DND-41 (cell line): ENCODE measurements at places on chromosomes 16 and 17.

- DNase-seq, result no peak
These were observed 102.9 kb downstream of the HIC1 start for GRCh38 chr17:2157675-2158395.

GRCh38 chr16:84694980-84695379 lies 4.8 kb upstream of the USP10 start:
- no peak for DNase-seq

- DNase-seq, result no peak
These were observed 20.5 kb upstream of the CACNA1H start for GRCh38 chr16:1132431-1132830.

DNA sequence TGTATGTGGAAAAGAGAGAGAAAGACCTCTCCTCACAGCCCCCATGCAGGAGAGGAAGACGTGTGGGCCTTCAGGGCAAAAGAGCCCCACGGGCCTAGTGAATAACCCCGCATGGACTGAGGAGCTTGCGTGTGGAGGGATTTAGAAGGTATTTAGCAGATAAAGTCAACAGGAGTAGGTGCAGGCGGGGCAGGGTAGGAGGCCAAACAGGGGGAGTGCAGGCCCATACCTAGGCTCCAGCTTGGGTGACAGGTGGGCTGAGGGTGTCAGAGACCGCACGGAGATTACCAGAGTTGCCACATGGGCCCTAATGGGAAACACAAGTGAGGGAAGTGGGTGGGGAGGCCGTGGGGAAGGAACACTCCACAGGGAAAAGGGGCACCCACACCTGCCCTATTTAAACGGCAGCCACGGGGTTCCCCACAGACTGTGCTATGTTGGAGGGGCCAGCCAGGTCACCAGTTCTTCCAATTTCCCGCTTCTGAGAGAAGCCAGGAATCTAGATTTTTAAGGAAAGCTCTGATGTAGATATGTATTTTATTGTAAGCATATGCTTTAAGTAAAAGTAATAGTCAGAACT lies 8.2 kb upstream of the CNGB1 start:
- no peak for DNase-seq

- no peak for DNase-seq
These were observed 37.0 kb downstream of the MARF1 start for GRCh38 chr16:15605839-15606517.

DNA sequence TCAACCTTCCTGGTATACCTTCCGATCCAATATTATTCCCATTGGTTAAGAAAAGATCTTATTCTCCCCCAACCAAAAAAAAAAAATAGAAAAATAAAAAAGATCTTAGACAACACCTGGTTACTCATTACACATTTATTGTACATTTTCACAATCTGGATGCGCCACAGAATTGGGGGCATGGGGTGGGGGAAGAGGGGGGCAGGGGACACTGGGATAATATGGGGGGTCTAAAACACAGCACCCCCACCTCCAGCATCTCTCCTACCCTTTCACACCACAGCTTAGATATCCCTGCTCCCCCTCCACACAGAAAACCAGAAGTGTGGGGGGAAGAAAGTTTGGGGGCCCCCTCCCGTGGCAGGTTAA lies 3.7 kb downstream of the VAMP2 start:
- no peak for DNase-seq

DNA sequence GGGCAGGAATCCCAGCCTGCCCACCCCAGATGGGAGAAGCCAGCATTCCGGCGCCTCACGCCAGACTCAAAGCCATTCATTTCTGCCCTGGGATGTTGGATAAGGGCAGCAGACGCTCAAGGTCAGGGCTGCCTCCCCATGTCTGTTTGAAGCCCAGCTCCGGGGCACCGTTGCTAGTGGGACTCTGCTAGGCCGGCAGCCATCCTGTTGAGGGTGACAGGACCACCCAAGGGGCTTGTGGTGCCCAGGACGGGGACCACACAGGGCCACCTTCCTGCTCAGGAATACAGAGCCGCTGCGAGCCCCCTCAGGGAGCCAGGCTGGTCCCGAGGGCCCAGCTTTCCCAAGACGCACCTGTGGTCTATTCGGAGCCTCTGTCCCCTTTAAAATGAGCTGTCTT lies 101.7 kb upstream of the CREBBP start:
- DNase-seq, result no peak

DNA sequence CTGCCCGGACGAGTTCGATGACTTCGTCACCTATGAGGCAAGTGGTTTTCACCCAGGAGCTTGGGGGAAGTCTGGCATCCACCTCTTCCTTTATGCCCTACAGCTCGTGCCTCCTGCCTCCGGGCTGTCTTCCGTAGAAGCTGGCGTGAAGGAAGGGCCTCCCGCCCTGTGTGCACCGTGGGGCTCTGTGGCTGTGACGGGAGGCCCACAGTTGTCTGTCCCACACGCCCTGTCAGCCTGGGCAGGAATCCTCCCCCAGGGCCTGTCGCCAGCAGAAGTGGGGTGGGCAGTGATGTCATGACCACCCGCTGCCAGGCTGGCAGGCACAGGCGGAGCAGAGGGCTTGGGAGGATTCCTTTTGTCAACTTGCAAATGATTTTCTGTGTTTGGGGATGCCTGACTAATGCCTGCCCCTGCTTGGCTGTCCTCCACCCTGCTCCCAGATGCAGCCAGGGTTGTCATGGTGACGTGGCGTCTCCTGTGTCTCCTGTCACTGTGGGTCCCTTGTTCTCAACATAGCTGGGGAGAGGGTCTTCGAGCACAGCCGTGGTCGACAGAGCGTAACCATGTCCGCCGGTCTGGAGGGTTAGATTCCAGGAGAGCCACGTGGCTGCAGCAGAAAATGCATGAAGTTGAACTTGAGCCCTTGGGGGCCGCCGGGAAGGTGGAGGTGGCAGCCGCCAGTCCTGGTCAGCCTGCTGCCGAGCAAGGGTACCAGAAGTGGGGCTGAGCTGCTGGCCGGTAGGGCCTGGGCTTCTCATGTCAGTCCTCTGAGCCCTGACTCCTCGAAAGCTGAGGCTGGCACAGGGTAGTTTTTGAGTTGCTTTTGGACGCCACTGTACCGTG lies 46.1 kb downstream of the RAB11FIP3 start:
- DNase-seq, result no peak

DNA sequence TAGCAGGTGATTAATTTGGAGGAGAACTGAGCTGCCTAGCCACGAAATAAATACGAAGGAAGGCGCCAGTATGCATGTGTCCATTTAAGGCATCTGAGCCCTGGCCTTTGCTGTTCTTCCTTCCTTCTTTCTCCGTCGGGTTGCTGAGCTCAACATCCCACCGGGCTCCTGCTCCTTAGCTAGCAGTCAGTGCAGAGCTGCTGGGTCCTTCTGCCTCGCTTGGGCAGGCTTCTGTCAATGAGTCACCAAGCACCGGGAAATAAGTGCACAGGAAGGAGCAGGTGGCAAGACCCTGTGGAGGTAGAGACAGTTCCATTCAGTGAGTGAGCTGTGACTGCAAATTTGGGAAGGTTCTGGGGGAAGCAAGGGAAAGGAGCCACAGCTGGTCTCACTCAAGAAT lies 120.7 kb downstream of the CCDC182 start:
- DNase-seq, result no peak

GRCh38 chr17:81456798-81457197 lies 55.8 kb downstream of the ACTG1 start:
- DNase-seq, result no peak

DNA sequence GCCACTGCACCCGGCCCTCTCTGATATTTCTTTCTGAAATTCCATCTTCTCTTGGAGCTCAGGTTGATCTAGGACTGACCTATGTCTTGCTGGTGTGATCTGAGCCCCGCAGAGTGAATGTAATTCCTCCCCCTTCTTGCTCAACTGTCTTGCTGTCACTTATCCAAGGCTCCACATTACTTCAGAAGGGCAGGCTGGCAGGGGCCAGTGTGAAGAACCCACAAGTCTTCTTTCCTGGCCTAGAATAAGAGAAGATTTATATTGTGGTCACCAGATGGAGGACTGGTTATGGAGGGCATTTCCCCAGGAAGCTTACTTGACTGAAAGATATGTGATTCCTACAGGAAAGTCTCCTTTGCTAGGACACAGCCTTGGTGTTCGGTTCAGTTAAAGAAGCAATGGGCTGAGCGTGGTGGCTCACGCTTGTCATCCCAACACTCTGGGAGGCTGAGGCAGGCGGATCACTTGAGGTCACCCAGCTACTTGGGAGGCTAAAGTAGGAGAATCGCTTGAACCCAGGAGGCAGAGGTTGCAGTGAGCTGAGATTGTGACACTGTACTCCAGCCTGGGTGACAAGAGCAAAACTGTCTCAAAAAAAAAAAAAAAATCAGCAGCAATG lies 13.4 kb downstream of the ITGAL start:
- no peak for DNase-seq

GRCh38 chr16:56357765-56358322 lies 67.5 kb downstream of the AMFR start:
- no peak for DNase-seq

DNA sequence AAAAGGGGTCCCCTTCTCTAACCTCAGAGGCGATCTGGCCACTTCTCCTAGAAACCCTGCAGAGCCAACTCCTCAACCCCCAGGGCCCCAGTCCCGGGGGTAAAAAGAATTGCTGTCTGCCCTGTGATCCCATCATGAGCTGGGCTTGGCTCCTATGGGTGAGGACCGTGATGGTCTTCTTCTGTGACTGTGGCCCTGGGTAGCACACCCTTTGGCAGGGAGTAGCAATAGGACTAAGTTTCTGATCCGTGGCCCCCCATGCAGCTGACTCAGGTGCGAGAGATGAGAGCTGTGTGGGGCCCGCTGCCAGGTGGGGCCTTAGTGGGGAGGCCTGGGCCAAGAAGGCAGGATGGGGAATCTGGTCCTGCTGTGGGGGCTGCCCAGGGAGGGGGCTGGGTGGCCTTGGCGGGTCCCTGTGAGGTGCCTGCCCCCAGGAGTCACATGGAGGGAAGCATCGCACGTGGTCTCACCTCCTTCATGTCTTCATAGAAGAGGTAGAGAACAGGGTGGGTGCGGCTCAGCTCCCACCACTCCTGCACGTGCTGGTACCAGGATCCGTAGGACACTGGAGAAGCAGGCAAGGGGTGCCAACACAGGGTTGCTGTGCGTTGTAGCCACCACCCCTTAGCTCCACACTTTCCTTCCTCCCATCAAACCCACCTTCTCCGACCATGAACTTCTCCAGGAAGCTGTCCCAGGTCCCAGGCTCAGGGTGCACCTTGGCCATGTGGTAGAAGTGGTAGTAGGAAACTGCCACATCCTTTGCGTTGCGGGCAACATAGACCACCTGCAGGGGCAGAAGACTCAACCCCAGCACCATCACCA lies 3.3 kb downstream of the SULT1A1 start:
- no peak for DNase-seq

DNA sequence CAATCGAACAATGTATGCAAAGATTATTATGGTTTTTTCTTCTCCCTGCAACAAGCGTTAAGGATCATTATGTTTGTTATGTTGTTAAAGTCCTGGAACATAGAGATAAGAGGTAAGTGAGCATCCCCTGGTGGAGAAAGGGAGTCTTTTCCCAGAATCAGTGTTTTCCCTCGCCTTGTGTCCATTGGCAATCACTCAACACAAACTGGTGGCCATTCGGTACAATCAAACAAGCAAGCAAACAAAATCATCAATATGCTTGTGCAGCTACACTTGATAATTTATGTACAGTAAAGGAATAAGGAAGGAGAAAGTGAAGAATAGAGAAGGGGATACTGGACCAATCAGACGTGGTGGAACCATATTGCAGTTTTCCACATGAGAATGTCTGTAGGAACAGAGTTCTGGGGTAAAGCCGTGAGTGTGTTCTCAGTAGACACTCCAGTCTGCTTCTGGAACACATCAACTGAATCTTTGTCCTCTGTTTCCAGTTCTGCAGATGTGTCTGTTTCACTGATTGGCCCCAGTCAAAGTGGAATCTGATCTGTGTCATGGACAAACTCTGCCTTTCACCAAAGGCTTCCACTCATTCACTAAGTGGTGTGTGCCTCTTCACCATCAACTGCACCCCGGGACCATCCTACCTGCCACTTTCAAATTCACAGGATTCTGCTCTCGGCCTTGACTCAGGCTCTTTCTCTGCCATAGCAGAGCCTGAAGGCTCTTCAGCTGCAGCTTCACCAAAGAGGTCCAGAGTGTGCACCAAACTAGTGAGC lies 169.5 kb downstream of the AHSP start:
- DNase-seq, result no peak

DNA sequence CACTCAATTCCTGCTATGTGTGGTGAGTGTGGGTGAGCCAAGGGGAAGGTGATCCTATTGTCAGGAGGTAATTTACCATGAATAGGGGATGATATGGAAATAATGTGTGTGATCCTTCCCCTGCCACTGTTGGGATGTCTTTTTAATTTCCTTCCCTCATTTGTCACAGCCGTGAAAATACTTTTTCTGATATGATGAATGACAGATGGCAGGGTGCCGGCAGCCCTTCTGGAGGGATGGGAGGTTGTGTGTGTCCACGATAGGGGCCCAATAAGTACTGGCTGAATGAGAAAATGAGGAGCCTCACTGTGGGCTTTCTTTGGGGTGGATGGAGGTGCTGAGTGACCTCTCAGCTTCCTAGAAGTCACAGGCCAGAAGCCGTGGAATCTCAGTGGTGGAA lies 109.5 kb downstream of the PRKCB start:
- DNase-seq, result no peak

DNA sequence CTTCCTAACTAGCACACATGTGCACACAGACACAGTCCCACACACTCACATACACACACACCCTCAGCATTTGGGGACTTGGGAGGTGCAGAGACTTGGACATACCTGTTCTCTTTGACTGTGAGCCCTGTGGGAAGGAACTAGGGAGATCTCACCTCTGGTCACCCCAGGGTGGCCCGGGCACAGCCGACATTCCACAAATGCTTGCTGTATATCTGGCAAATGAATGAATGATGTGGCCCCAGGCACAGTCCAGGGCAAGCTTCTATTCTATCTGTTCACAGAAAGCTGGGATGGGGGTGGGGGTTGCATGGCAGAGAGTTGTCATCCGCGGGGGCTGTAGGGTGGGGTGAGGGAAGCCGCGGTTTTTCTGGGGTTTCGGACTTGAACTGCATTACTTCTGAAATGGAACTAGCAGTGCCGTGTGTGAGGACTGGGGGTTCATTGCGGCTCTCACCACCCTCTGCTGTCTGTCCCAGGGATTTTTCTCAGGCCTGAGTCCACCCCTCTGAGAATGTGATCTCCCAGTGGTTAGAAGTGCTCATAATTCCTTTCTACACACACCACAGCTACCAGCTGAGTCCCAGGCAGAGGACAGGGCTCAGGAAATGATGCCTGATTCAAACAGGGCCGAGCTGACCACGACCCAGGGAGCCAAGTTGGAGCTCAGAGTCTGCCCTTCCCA lies 3.3 kb upstream of the RIPOR1 start:
- DNase-seq, result no peak

GRCh38 chr17:43316522-43317142 lies 82.2 kb upstream of the ARL4D start:
- DNase-seq, result peak; percentile 41

- no peak for DNase-seq
These were observed 117.6 kb downstream of the USP31 start for GRCh38 chr16:23031508-23032098.
